ENCODE measurements at places on chromosomes 2 and 18.

GRCh38 chr2:24935145-24935544 lies 15.1 kb upstream of the ADCY3 start:
- DNase-seq: no peak

DNA sequence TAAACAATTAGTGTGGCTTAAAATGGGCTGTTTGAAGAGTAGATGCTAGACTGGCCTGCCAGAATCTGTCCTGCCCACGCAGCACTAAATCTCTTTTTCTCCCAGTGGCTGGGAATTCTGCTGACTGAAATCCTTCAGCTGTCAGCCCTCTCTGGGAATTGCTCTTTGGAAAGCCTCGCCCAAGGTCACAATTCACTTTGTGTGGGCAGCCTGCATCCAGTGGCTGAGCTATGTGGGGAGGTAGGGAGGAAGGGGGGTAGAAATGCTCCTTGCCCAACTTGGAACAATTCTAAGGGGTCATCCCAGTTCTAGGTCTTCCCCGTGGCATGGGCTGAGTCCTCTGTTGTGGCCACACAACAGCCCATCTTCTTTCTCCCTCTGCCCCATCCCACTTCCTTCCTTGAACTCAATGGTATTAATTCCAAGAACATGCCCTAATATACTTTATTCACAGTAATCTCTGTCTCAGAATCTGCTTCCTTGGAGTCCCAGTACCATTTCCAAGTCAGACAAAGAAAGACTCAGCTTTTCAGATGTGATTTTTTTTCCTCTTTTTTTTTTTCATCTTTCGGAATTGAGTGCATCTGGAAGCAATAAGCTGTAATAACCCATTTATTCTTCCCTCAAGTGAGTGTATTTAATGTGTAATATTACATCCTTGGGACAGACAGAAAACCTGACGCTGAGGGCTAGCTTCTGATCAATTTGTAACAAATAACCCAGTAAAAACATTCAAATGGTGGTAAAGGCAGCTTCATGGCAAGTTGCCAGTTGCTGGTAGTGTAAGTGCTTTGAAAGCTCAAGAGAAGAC lies 189.4 kb downstream of the GPD2 start:
- DNase-seq: no peak

- DNase-seq: no peak
Observed at GRCh38 chr2:96873651-96874096, 3.8 kb upstream of the SEMA4C start.

DNA sequence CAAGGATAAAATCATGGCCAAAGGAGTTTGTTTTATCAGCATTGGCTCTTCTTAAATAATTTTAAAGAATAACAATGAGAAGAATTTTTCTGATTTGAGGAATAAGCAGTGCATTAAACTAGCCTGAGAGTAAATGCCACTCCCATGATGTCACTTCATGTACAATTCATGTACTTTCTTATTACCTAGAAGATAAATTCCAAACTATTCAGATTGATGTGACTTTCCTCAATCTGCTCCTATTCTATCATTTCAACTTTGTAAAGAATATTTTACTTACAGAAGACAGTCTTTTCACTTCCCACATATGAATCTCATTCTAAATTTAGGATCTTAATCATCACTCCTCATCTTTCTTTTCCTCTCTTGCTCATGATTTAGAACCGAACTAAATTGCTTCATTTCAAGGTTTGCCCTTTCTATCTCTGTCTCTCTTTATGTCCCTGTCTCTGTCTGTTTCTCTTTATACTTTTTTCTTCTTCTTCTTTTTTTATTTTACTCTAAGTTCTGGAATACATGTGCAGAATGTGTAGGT lies 1142.0 kb upstream of the PIK3C3 start:
- no peak for DNase-seq

- DNase-seq: no peak
Observed at GRCh38 chr18:35610089-35610488, 28.5 kb downstream of the GALNT1 start.

DNA sequence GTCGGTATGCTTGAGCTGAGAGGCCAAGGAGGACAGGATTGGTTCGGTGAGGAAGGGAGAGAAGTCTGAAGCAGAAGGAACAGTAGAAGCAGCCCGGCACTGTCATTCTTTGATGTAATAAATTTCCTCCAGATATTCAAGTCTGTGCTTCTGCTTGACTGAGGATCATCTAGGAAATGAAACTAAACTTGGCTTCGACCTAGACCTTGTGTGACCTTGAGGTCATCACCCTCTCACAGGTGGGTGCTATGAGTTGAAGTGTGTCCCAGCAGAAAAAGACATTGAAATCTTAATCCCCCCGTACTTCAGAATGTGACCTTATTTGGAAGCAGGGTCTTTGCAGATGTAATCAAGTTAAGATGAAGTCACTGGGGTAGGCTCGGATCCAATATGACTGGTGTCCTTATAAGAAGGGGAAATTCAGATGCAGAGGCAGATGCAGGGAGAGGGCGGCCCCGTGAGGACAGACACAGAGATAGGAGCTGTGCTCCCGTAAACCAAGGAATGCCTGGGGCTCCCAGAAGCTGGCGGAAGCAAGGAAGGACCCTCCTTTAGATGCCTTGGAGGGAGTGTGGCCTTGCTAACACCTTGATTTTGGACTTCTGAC lies 49.0 kb downstream of the PRKCE start:
- no peak for DNase-seq

- peak; percentile 50 for DNase-seq
Observed at GRCh38 chr2:119680457-119681202, 1.6 kb downstream of the TMEM177 start.

DNA sequence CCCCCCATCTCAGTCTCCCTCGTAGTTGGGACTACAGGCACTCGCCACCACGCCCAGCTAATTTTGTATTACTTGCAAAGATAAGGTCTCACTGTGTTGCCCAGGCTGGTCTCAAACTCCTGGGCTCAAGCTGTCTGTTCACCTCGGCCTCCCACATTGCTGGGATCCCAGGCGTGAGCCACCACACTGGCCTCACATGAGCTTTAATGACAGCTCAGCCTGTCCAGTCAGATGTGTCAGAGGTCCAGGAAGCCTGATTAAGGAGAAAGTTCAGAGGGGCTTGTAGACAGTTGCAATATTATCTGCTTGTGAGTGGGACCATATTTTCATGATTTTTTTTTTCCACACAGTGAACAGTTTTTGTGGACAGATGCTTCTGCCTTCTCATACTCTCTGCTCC lies 82.0 kb downstream of the LIMS1 start:
- DNase-seq: no peak

Data from activated naive CD4-positive, alpha-beta T cell treated with anti-CD3 and anti-CD28 coated beads, Interleukin-2, amount 50 U/mL, for 72 hours (primary cell).